ENCODE measurements at places on chromosomes 6 and 20.
A peak's percentile ranks its signal among the peaks of the same experiment; 100 is the strongest.

GRCh38 chr6:143174951-143175350, 114.3 kb downstream of the AIG1 start:
- DNase-seq: no peak

DNA sequence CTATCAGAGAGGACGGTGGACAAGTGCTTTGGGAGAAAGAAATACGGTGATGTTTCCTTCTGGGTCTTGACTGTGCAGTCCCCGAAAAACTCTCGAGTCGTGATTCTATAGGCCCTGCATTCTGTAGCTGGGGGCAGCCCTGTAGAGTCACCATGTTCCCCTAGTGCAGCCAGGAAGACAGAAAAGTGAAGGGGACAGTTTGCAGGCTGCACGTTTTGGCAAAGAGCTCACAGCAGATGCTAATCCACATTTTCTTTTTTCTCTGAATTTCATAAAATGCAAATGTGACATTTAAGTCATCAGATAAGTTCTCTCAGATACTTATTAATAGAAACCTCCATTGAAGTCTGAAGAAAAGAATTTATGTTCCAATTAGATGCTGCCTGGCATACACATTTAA, 19.5 kb downstream of the SPATS1 start:
- no peak for DNase-seq

DNA sequence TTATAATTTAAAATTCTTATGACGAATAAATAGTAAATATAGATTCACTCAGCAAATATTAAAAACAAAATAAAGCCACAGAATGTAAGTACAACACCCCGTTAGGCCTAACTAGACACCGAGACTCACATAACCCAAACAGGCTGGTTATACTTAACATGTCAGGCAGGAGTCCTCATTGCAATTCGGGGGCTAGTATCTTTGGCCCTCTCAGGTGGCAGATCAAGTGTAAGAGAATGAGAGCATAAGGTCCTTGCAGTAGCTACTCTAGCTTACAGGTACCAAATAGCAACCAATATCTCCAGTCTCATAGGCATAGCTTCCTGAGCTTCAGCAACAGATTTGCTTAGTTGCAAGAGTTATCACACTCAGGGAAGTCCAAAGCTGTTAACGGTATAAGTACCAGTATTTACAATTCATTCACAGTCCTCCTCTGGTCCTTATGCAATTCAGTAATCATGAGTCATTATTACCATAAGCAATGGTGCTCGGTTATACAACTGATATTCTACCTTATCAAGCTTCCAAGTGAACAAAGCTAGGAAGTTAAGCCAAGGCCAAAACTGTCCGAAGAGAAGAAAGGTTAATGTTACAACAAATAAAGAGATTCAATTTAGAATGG, 20.1 kb downstream of the REV3L start:
- DNase-seq: no peak

GRCh38 chr20:921068-921467, 4.9 kb upstream of the ANGPT4 start:
- no peak for DNase-seq

DNA sequence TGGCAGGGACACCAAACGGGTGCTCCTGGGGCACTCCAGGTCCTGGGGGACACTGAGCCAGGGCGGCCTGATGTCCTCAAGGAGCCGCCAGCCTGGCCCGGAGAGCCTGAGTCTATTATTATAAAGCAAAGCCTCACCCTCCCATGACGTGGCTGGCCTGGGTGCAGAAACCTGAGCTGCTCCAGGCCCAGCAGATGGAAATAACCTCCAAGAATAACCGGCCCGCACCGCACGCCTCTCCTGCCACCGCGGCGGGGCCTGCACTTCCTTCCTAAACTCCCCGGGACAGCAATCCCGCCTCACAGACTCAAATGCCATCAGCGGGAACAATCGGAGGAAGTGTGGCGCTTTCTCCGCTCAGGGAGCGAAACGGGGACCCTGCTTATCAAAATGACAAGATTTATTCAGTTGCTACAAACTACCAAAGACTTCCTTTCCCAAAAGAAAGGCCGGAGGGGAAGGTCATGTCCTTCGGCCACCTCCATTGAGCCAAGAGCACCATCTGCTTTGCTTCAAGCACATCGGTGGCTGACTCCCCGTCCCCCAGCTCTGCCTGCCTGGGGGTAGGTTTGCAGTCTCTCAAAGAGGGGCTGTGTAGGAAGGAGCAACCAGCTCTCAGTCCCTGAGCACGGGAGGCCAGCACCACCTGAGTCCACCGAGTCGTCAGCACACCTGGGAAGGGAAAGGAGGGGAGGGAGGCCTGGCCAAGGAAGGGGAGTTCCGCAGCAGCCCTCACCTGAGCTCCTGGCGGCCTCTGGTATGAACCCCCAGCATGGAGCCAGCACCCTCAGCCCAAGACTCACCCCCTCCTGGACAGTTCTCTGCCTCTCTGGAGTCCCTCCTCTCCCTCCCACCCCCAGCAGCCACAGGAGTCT, 78.6 kb upstream of the QKI start:
- DNase-seq: peak; percentile 51

- DNase-seq: no peak
These were observed 5.5 kb downstream of the EMILIN3 start for GRCh38 chr20:41360831-41361756.

GRCh38 chr20:14193885-14194284, 143.5 kb downstream of the FLRT3 start:
- no peak for DNase-seq

- DNase-seq: no peak
These were observed 597 bp downstream of the ADA start for GRCh38 chr20:44650771-44651433.

DNA sequence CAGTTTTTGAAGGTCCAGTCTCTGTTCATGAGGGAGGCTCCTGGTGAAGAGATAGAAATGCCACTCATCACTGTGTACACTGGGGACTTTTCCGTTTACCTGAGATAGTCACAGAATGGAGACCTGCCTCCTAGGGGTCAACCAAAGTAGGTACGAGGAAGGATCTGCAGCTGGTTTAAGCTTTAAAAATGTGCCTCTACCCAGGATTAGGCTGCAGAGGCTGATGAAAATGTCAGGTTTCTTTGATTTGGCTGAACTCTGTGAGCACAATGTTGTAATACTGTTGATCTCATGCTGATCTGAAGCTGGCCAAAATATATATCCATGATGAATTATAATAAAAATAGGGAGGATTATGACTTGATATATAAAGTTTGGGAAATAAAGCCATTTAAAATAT, 182.7 kb downstream of the ADAT2 start:
- no peak for DNase-seq

DNA sequence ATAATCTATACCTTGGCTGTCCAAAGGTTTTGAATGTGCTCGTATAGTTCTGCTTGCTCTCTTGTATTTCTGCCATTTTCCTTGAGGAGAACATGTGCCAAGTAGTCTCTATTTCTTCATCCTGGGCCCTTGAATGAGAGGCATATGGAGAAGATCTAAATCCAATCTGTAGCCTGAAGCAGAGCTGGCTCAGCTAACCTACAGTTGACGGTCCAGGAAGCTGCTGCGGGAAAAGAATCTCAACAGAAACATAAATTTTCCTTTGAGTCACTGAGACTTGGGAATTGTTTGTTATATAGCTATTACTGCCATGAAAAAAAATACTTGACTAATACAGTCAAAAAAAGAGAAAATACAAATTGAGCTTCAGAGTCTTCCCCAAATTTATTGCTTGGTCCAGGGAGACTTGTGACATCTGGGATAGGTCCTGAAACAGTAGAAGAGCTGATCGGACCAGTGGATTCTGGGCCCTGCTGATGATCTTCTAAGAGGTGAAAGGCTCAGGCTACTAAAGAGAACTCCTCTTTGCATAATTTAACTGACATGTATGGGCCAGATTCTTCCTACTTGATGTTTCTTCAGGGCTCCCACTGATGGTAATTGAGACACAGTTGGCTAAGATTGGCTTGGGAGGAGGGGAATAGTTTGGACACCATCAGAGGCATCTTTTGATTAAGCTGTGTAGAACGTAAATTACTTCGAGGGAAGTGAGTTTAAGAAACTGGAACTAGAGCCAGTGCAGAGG, 29.9 kb upstream of the PLCB4 start:
- peak; percentile 68 for DNase-seq

- no peak for DNase-seq
These were observed 1.3 kb downstream of the CDYL start for GRCh38 chr6:4777394-4777935.

DNA sequence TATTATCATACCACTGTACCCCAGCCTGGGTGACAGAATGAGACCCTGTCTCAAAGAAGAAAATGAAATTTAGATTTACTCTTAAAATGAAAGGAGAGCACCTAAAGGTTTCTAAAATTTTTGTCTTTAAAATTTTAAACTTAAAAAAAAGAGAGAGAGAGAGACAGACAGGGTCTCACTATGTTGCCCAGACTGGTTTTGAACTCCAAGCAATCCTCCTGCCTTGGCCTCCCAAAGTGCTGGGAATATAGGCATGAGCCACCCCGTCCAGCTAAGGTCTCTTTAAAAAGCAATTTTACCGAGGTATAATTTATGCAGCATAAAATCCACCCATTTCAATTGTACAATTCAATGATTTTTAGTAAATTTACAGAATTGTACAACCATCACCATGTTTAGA, 33.2 kb downstream of the ILRUN start:
- DNase-seq: no peak

GRCh38 chr6:150269857-150270223, 99.0 kb upstream of the IYD start:
- DNase-seq: no peak

DNA sequence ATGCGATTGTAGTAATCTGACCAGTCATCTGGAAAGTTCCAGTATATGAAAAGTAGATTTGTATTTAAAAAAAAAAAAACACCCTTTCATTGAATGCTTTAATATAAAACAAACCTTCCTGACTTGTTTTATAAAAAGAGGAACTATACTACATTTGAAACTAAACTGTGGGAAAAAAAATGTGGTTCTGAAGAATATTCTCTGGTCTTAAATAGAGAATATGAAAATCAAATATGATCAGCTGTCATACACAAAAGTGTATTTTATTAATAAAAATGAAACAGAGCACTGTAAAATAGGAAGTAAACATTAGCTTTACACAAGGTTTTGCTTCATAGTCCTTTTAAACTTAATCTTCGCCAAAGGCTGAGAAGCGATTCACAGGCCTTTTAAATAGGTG, 25.3 kb upstream of the CD83 start:
- DNase-seq: no peak

- DNase-seq: peak; percentile 71
These were observed 232.8 kb downstream of the GJA1 start for GRCh38 chr6:121668259-121668658.

DNA sequence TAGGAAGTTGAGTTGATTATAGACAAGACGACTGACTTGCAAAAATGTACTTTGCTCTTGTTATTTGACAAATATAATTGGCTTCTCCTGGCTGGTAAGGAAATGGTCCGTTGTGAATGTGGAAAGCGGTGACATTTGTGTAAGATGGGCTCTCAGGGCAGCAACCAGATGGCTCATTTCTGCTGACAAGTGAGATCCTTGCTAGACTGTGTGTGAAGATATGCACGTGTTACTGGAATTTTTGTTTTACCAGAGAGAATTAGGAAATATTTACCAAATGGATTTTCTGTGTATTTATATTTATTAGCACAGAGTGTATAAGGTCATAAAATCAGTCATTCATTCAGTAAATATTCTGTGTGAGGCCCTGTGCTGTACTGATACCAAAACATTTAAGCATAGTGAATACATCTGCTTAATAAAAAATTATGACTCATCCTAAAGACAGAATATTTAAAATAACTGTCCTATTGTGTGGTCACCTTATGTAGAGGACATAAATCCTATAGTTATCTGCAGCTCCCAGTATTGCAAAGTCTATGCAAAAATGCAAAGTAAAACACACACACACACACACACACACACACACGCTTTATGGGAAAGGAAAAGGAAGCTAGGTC, 109.9 kb upstream of the ASF1A start:
- DNase-seq: no peak

- no peak for DNase-seq
These were observed 936.6 kb upstream of the MAP3K7 start for GRCh38 chr6:91523511-91523910.

- DNase-seq: no peak
These were observed 94.4 kb upstream of the FOXC1 start for GRCh38 chr6:1515280-1515679.

DNA sequence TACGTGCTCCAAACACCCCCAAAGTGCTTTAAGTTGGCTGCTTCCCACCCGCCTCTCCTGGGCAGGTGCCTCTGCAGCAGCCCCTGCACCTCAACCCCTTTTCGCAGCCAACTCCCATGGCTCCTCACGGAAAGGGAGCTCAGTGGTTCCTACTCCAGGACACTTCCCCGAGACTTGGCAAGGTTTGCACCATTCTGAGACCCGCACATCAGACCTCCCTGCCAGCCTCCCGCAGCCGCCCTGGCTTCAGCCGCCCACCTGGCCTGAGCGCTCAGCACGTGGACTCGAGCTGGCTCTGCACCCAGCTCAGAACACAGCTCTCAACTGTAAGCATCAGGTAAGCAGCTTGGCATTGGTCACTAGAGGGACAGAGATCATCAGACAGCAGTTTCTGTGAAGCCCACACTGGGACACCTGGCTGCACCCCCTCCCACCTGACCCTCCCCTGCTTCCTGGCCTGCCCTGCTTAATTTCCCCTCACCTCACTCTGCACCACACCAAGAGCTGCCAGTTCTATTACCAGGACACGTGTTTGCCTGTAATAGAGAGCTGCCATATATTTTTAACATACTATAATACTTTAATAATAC, 28.5 kb downstream of the GMDS start:
- DNase-seq: no peak

DNA sequence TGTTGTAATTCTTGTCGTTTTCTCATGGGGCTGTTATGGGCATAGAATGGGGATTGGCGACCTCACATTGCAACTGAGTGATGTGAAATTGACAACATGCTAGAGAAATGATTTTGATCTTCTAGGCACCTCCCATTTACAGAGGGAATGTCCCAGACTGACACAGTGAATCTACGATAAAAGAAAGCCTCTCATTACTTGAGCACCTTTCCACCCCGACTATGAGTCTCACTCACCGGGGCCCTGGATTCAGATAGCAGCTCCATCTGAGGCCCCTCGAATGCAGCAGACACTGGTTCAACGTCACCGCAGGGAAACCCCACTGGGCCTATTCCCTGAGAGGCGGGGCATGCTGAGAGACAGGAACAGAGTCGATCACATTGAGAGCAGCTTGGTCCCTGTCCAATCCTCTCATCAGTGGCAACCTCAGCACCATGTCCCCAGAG, 49.1 kb downstream of the NFATC2 start:
- no peak for DNase-seq

DNA sequence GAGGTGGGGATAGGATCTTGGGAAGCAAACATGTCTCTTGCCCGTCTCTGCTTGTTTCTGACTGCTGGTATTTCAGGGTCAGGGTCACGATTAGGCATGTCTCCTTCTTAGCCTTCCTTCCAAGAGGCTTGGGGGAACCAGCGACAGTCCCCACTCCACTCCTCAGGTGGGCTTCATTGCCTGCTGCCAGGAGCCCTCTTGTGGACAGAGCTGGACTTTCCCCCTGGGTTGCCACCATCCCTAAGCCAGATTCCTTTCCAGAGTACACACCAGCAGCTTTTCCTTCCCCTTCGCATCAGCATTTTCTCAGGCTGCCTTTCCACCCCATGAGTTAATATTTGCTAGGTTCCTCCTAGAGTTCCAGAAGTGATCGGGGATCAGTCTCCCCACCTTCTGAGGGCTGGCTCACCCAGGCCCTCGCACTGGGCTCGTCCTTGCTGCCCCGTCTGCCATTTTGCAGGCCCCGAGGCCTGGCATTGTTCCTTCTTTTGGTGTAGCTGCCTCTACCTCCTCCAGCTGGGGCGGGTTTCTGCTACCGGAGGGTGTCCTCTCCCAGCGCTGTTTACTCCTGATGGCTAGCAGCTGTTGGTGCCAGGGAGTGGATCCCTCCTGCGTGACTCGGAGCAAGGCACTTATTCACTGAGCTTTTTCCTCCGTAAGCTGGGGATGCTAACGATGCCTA, 8.8 kb upstream of the C20orf144 start:
- DNase-seq: no peak
